ENCODE measurements at places on chromosomes 2 and 18.
A peak's percentile ranks its signal among the peaks of the same experiment; 100 is the strongest.

DNA sequence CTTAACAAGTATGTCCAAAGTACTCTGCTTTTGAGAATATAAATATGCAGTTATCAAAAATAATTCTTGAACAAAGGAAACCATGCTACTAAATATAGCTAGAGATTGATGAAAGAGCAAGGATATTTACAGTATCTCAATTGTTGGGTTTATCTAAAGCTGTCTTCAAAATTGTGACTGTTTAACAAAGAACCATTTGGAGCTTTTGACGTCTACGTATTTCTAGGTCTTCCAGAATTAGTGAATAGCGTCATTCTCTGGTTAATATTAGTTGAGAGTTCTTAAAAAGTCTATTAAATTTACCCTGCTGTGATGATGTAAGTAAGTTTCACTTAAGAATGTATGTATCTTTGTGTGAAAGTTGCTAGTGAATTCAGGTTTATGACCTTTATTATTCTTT is 223.1 kb upstream of the SIX3 start:
- DNase-seq: no peak

GRCh38 chr2:88261725-88262124 is 91.6 kb downstream of the THNSL2 start:
- DNase-seq: no peak

DNA sequence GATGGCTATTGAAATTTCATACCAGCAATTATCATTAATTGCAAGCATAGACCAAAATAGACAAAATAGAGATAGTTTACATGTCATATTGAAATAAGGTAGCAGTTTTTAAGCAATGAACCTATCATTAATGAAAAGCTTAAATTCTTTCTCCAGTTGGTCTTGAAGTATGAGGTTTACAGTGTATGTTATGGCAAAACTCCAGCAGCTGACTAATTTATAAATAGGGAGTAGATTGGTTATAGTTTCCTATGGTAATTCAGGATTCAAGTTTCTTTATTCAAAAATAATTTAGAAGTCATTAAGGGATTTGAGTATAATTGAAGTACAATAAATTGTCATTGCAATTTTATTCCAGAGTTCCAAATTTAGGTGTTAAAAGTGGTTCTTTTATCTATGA is 69.6 kb upstream of the COL5A2 start:
- DNase-seq: no peak

DNA sequence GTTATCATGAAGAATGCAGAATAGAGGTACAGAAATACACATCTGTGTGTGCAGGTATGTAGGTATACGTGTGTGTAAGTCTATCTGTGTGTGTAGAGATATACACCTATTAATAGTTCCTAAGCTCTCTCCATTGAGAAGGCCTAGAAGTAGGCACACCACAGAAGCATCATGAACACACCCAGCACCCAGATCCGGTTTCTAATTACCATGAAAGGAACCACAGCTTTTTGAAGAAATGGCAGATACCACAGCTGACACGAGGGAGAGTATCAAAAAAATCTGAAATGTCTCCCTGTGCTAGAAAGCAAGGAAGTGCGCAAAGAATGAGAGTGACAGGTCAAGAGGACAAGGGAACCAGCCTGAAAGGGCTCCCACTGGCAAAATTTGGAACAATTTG is 27.7 kb upstream of the AP1S3 start:
- no peak for DNase-seq

DNA sequence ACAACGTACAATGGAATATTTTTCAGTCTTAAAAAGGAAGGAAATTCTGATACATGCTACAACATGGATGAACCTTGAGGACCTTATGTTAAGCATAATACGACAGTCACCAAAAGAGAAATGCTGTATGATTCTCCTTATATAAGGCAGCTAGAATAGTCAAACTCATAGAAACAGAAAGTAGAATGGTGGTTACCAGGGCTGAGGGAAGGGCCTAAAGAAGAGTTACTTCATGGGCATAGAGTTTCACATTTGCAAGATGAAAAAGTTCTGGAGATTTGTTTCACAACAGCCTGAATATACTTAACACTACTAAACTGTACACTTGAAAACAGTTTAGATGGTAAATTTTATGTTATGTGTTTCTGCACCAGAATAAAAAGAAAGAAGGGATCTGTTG is 113.3 kb downstream of the GALNT1 start:
- DNase-seq: no peak

DNA sequence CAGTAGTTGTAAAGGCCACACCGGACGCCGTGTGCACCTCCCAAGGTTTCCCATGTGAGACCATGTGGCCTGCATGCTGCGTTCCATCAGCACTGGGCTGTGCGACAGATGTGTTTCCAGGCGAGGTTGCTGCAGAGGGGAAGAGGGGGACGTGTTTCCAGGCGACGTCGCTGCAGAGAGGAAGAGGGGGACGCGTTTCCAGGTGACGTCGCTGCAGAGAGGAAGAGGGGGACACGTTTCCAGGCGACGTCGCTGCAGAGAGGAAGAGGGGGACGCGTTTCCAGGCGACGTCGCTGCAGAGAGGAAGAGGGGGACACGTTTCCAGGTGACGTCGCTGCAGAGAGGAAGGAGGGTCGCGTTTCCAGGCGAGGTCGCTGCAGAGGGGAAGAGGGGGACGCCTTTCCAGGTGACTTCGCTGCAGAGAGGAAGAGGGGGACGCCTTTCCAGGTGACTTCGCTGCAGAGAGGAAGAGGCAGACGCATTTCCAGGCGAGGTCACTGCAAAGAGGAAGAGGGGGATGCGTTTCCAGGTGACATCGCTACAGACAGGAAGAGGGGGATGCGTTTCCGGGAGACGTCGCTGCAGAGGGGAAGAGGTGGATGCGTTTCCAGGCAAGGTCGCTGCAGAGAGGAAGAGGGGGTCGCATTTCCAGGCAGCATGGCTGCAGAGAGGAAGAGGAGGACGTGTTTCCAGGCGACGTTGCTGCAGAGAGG is 24.5 kb downstream of the NFATC1 start:
- no peak for DNase-seq

DNA sequence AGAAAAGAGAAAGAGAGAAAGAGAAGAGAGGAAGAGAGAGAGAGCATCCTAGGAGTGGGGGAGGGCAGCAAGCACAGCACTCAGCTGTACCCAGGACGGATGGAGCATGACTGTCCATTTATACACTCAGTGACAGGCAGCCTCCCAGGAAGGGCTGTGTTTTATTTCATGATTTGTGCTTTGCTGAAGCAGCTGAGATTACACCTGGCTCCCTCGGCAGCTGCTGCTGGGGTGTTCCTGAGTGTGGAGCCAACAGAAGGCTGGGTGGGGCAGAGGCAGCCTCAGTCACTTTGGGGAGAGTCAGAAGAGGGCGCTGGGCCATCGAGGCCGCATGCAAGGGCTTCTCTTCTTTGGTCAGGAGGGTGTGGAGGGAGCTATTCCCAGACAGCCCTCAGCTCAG is 47.8 kb upstream of the TEX51 start:
- DNase-seq: no peak

GRCh38 chr2:36541891-36542595 is 55.9 kb downstream of the FEZ2 start:
- DNase-seq: no peak

DNA sequence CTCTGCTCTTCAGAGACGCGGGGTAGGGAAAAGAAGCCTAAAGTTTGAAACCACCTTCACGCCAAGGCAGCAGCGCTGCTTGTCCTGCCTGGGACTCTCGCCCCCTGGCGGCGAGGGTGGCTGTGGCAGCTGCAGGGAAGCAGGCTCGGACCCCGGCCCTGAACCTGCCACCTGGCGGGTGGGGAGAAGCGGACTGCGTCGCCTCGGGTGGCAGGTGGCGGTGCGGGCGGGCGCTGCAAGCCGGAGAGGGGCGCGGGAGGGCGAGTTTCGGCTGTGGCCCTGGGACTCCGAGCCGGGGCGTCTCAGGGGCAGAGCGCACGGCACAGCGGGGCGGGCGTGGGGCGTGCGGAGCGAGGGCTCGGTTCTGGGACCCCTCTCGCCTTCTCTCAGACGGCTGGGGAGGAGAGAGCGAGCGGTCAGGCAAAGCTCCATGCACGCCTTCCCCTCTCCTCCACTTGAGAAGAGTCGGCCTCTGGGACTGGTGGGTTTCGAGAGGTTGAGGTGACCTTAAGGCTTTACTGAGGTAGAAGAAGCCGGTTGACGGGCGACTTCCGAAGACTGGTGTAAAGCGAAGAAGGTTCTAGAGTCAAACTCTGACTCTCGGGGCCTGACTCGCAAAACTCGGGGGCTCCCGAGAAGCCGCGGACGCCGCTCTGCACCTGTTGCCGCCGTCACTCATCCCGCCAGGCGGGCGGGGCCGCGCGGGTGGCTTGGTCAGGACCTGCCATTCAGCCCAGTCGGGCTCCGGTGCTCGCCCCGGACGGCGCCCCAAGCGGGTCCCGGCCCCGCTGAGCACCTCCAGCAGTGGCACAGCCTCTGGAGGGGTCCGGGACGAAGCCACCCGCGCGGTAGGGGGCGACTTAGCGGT is 1.1 kb upstream of the BOLL start:
- peak; percentile 70 for DNase-seq

DNA sequence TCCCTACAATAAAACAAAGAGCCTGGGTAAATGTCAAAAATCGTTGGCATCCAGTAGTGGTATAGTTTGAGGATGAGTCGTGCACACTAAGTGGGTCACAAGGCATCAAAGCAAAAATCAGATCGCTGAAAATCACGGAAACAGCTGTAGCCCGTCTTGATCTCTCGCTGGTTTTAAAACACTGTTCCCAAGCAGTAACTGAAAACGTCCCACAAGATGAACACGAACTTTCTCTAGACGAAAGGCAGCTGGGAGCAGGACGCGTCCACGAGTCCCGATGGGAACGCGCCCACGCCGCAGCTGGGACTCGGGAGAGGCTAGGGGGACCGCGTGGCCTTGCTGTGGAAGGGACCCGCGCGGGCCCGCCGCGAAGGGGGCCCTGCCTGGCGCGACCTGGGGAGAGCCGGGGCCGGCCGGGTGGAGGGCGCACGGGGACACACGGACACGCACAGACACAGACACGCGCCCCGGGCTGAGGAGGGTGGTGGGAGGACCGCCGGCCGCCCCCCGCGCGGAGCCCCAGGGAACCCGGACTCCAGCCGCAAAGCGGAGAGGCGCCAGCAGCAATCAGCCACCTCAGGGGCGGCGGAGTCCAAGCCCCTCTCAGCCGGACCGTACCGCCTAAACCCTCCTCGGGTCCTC is 651 bp downstream of the STK17B start:
- peak; percentile 56 for DNase-seq

DNA sequence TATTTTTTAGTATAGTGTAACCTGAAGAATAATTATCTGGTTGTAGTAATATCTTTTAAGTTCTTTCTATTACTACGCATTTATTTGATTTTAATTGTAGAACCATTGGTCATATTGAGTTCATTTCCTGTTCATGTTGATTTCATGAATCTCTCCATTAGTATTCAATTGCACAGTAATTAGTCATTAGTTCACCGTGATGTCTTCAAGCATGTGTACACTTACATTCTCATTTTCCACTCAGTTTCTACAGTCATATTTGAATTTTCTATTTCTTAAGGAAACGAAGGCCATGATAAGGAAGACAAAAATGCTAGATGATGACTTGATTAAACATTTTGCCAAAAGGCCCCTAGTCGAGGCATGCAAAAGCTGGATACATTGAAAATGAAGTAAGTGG is 333.7 kb upstream of the FANCL start:
- DNase-seq: no peak

DNA sequence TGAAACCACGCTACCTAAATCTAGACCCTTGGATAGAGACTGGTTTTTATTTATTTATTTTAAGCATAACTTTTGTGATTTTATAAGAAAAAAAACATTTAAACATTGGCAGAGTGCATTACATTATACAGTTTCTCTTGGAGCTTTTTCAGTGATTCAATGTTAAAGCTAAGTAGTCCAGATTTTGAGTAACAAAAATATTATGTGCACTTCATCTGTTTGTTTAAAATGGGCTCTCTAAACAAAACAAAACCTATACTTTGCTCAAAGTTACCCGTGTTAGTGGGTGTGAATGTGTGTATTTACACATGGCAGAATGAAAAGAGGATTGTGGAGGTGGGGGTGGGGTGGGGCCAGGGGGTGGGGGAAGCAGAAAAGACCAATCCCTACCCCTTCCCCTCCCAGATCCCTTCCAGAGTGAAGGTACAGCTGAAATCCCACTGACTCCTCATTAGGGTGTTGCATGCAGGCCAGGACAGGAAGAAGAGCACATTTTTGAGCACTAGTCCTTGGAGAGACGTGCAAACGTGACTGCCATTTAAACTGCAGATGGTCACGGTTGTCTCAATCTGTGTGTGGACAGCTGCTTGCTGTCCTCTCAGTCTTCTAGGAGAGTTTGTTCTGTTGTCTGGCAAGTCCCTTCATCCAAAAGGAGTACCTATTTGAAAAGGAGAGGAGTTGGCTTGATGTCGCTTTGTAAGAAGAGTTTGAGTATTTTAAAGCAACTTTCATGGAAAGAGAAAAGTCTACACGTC is 303.0 kb downstream of the ICOS start:
- no peak for DNase-seq

DNA sequence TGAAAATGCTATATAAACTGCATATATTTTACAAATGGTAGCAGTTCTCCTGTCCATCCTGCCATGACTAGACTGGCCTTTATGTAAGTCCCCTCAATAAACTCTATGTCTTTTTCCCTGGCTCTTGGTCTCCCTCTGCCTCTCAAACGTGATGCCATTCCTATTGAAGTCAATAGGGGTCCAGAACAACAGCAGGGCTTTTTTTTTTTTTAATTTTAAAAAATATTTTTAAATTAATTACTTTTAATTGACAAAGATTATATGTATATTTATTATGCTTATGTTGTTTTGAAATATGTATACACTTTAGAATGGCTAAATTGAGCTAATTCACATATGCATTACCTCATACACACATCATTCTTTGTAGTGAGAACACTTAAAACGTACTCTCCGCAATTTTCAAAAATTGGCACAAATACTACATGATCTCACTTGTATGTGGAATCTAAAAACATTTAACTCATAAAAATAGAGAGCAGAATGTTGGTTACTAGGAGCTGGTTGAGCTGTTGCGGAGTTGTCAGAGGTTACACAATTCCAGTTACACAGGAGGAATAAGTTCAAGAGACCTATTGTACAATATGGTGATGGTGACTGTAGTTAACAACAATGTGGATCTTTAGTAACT is 123.1 kb downstream of the LRRTM4 start:
- no peak for DNase-seq

- DNase-seq: no peak
These were observed 158.9 kb downstream of the LRRTM4 start for GRCh38 chr2:77363277-77363676.

- no peak for DNase-seq
These were observed 4.9 kb downstream of the CCT7 start for GRCh38 chr2:73238976-73239375.

GRCh38 chr18:6878556-6879297 is 149.2 kb downstream of the ARHGAP28 start:
- DNase-seq: no peak

DNA sequence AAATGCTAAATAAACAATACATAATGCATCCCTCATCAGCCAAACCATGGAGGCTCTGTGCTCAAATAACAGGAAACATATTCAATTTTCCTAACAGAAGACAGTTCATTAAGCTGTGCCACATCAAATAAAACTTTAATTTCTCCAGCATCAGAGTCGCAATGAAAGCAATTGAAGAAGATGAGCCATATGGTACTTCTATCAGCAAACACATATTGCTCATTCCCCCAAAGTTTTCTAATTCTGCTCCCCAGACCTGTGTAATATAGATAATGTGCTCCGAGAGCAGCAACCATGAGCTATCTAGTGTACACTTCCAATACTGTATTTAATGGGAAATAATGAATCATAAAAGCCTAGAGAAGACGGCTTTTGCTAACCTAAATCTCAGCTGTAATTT is 263.2 kb downstream of the MEIS1 start:
- DNase-seq: no peak

Data from activated naive CD4-positive, alpha-beta T cell treated with anti-CD3 and anti-CD28 coated beads for 36 hours (primary cell).